SW480 (cell line): ENCODE measurements at places on chromosomes 2 and 18.
A peak's percentile ranks its signal among the peaks of the same experiment; 100 is the strongest.

DNA sequence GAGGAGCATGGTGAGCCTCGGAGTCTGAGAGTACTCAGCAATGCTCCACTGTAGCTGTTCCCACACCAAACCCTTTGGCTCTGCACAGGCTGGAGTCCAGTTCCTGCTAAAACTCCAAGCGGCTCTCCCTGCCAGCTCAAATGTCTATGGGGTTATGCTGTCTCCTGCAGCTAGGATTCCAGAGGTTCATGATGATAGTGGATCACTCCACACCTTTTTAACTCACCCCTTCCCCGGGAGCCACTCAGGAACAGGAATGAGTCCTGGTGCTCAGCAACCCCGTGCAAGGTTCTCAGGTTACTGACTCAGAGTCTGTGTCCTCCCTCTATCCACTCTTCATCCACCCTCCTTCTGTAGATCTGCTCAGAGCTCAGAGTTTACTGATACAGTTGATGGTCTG is 410.0 kb downstream of the CDH19 start:
- no peak for DNase-seq

DNA sequence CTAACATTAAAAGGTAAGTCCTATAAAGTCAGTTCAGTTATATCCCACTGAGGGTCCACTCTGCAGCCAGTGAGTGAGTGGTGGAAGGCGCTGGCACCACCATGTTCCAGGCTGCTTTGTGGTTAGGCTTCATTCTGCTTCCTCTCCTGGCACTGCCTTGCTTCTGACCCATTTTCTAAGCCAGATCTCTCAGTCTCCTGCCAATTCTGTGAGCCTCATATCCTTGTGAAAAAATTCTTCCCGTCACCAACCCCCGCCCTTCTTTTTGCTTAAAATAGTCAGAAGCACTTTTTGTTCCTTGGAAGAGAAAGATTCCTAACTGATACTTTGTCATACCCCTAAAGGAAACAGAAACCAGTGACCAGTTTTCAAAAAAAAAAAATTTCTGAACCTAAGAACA is 139.8 kb upstream of the NCK2 start:
- no peak for DNase-seq

GRCh38 chr18:37309861-37310260 is 255.7 kb downstream of the CELF4 start:
- DNase-seq: no peak

GRCh38 chr2:76667821-76668271 is 854.3 kb downstream of the LRRTM4 start:
- DNase-seq: no peak

- DNase-seq: peak; percentile 48
Measured at GRCh38 chr2:63218800-63219526, 168.3 kb downstream of the OTX1 start.

GRCh38 chr2:12824351-12824777 is 107.6 kb downstream of the TRIB2 start:
- no peak for DNase-seq

GRCh38 chr2:169806586-169806985 is 7.9 kb downstream of the SSB start:
- no peak for DNase-seq

GRCh38 chr18:3619222-3619621 is 169.2 kb downstream of the TGIF1 start:
- DNase-seq: no peak

GRCh38 chr2:23327416-23327815 is 57.6 kb upstream of the KLHL29 start:
- no peak for DNase-seq

- no peak for DNase-seq
Measured at GRCh38 chr2:191670076-191670475, 7.9 kb upstream of the NABP1 start.

GRCh38 chr2:199460846-199461710 is 3.3 kb upstream of the SATB2 start:
- DNase-seq: no peak

DNA sequence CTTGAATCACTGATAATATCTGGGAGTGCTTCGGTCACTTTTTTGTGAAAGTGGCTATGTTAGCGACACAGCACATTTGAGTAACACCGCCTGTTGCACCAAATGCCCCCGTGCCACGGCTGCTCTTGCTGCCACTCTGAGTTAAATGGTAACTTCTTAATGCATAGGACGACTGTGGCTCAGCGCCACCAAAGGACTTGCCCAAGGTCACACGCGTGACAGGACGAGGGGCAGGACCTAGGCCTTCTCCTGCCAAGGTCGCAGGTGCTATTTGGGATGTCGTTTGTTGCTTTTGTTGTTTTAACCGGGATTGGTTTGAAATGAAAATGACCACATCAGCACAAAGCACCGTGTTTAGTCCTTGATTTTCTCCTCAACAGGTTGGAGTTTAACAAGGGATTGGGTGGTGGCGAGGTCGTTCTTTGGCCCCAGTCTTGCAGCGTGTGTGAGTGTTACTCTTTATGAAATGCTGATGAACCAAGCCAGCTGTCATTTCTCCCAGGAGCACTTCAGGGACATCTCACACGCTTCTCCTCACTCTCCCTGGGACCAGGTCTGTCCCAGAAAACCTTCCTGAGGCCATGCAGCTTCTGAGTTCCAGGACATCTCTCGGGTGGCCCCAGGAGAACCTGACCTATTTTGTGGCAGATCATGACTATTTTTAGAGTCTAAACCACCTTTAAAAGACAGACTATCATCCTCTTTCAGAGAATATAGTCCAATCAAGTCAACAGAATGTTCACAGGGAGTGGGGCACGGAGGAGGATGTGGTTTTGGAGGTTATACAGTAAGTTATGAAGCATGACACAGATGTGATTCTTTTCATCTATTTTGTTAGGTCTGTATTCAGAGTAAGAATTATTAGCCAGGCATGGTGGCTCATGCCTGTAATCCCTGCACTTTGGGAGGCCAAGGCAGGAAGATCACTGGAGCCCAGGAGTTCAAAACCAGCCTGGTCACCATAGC is 49.9 kb downstream of the MTCL1 start:
- DNase-seq: no peak

- no peak for DNase-seq
Measured at GRCh38 chr18:47777626-47778025, 152.8 kb downstream of the SMAD2 start.

GRCh38 chr2:144596073-144596871 is 76.4 kb upstream of the ZEB2 start:
- peak; percentile 28 for DNase-seq

- peak; percentile 39 for DNase-seq
Measured at GRCh38 chr18:58180738-58181353, 136.8 kb downstream of the NEDD4L start.

GRCh38 chr2:232013701-232014353 is 52.3 kb downstream of the DIS3L2 start:
- DNase-seq: peak; percentile 55

DNA sequence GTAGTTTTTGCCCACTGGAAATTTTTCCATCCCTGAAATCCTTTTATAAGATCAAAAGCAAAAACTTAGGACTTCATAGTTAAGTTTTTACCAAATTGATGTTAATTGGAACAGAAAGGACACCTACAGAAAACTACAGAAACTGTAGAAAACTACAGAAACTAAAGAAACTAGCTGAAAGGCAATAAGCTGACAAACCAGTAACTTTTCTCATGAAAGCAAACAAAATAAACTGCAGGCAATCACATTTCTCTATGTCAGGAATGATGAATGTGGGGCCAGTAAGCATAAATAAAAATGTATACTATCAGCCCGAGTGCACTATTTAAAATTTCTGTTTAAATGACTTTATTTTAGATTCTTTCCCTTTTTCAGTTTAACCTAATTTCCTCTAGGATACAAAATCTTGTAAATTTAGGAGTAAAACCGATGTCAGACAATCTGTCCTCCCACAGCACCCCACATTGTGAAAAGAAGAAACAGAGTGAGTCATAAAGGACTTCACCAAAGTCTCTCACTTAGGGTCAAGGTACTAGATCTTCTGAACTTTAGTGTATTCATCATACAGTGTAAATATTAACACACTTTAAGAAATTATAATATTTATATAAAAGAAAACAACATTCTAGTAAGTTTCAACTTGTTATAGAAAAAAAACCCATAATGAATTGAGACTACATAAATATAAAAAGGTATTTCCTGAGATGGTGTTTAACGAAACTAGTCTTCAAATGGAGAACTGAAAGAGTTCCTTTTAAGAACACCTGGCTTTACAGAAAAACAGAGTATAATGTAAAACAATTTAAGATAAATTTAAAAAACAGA is 46.6 kb downstream of the USP40 start:
- no peak for DNase-seq

DNA sequence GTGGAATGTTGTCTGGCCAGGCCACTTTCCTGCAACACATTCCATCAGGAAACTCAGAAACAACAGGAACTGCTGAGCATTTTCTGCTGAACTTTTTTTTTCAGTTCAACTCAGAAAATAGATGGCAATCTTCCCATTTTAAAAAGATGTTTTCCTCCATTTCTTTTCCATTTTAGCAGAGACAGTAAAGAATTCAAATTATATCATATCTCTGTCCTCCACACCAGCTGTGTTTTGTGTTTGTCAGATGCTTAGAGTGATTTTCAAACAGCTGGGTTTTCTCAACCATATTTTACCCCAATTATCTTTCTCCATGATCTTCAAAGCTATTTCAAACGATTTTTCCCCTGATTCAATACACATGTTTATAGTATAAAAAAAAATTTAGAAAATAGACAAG is 713.4 kb downstream of the LRRTM4 start:
- DNase-seq: no peak

DNA sequence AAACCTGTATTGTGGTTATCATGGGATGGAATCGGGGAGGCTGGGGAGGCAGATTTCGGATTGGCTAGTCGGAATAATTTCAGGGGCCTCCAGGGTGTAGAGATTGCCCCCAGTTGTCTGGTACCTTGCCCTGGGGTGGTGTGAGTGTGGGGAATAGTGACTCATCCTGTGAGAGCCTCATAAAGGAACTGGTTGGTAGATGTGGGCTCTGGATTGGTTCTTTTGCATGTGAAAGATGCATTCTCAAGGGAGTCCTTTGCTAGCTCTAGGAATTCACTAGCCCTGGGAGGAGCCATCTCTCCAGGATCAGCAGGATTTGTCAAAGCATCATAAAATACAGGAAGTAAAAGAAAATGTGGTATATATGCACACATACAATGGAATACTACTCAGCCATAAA is 331.6 kb downstream of the SETBP1 start:
- no peak for DNase-seq

DNA sequence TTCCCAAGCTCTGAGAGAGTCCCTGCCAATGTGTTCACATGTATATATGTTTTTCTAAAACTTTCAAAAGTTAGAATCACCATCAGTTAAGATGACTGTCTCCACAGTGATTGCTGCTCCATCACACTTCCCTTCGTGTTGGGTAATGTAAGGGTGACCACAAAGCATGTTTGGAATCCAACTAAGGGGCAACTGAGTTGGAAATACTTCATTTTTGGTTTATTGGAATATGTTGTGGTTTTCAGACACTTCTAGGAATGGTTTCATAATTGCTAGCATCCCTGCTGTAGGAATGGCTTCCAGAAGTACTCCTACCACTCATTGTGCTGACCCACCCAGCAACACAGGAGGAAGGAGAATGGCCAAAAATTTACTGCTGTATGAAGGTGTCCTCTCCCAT is 212.5 kb upstream of the GULP1 start:
- DNase-seq: no peak
